ENCODE measurements at places on chromosomes 1 and 21. TPM values are rescaled to one million over a fixed set of nuclear protein-coding genes. Genes with fewer than 3 reads are reported as not detected.
A peak's percentile ranks its signal among the peaks of the same experiment; 100 is the strongest.

DEGS1 gene
- 9.2 TPM for total RNA-seq

DNA sequence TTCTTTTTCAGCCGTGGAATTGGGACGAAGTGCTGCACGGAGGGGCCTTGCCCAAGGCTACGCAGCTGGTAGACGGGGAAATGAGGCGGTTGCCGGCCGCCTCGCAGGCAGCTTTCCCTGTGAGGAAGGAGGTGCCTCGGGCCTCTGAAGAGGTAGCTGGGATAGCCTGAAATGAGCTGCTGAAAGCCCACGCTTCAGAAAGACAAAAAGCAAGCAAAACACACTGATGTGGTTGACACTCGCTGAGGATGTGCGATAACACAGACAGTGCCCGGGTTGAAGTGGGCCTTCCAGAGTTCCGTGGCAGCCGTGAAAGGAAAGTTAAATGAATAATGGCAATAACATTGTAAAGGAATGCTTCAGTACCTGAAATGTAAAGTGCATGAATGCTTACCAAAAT lies 47.2 kb downstream of the S1PR1 start:
- H3K27me3 ChIP-seq, result no peaks in the 10 kb centered on the region
- H3K4me3 ChIP-seq, result peak overlapping the region; percentile 67
- peaks cover 89% of the 10 kb centered on the region for H3K4me1 ChIP-seq

ERG gene
- not detected for total RNA-seq

GRCh38 chr1:193070942-193071341 lies 11.5 kb downstream of the RO60 start:
- peaks cover 10% of the 10 kb centered on the region for H3K36me3 ChIP-seq
- no peak overlapping the region for H3K4me3 ChIP-seq
- H3K4me1 ChIP-seq, result peaks cover 43% of the 10 kb centered on the region
- H3K27ac ChIP-seq, result no peak overlapping the region
